Stimulated activated CD8-positive, alpha-beta memory T cell treated with anti-CD3 and anti-CD28 coated beads, Interleukin-4, amount 100 ng/mL, for 1 hour (primary cell): ENCODE measurements at places on chromosomes 2 and 18.

DNA sequence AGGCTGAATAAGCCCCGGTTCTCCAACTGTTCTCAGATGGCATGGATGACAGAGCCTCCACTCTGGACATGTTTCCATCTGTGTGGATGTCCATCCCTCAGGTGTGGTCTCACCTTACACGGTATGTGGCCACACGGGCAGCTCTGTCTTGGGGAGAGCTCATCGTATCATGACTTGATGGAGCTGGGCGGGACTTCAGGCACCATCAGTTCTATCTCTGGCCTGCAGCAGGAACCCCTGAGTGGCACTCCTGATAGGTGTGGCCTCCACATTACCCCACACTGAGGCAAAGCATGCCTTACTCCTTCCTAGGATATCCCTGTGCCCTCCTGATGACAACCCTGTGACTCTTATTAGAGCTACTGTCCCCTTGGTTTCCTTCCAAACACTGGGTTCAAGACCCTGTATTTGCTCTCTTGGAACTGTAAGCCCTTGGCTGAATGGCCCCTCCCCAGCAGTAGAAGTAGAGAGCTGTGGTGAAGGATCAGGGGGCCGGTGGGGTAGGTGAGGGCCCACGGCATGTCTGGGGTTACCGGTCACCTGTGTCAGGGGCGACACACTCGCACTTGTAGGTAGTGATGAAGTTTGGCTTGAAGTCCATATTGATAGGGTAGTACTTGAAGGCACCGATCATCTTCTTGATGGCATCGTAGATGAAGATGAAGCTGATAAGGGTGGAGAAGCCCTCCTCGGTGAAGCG lies 48.2 kb downstream of the MTHFD2 start:
- no peak for DNase-seq

- DNase-seq = no peak
Observed at GRCh38 chr2:41934329-41934958, 113.4 kb upstream of the PKDCC start.

- no peak for DNase-seq
Observed at GRCh38 chr2:21866316-21866715, 742.5 kb downstream of the TDRD15 start.

DNA sequence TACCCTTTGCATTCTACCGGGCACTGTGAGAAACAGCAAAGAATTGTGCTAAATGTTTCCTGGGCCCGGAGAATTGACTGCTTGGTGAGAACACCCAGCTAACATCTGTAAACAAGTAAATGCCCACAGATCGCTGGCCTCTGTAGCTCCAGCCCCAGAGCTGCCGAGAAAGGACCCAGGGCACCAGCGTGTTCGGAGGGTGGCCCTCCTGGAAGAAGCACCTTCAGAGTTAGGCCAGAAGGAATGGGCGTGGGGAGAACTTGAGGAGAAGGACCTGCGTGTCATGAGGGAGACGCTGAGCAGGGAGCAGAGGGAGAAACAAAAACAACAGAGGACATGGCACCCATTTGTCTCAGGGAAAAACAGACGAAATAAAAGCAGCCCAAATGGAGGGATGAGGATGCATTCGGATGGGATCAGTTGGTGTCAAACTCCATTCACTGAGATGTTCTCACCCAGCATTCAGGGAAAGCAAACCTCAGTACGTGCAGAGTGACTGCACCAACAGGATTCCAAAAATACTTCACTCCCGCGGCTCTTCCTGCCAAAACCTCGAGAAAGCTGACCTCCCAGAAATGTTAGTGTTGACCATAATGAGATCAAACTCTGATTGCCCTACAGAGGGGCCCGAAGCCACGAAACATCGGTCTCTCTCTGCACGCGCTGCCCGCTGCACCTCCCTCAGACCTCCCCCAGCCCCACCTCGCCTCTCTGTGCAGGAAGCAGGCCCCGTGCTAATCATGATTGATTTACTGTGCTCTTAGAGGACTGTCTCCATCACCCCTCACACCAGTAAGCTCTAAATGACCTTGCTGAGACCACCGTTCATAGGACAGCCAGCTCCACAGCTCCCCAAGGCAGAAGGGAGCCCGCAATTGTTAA lies 376.3 kb upstream of the SALL3 start:
- no peak for DNase-seq

DNA sequence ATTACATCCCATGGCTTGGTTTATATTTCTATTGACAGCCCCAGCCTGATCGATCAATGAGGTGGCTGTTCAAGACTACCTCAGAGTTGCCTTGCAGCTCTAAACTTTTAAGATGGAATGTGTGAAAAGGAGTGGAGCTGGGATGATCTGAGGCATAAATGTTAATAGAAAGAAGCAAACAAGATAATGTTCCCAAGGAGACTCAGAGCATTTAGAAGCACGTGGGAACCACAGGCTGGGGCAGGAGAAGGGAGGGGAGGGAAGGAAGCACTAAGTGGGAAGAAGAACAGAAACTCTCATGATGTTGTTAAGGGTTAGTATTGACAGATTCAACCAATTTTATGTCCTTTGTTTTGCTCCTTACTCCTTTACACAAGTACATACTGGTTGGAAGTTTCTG lies 28.8 kb upstream of the LRATD1 start:
- DNase-seq = no peak

DNA sequence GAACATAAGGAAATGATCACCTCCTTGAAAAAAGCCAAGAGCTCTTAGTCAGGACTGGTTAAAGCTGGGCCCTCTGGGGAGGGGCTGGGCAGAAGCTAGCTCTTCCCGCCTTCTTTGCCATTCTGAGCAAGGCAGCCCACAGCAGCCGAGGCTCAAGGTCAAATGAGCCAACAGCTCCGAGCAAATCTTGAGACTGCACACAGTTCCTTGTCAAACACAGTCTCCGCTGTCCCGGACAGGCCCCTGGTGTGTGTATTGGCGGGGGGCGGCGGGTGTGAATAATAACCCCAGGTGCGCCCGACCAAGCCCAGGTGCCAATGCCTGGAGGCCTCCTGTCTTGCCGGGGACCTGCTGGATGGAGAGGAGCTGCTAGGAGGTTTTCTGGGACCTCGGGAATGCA lies 46.4 kb upstream of the ACAA2 start:
- DNase-seq = no peak

- DNase-seq = no peak
Observed at GRCh38 chr2:162243294-162243693, at the start of gene FAP. FAP (minus strand) TSS chr2:162243445; CDS start chr2:162243327, 118 bp downstream.

DNA sequence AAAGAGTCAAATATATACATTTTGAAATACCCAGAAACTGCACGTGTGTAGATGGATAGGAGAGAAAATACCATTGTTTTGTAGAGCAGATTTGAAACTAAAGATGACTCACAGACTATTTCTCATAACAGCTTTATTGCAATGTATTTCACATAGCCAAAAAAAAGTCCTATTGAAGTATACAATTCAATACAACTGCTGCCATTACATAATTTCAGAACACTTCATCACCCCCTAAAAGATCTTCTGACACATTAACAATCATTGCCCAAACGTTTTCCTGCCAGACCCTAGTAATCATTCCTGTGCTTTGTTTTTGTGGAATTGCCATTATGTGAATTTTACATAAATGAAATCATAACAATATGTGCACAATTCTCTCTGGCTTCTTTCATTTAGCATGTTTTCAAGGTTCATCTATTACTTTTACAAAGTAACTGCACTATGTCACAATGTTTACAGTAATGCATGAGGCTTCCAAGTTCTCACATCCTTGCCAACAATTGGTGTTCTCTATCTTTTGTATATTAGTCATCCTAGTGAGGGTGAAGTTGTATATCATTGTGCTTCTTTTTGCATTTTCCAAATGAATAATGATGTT lies 378.6 kb upstream of the CWC22 start:
- DNase-seq = no peak

DNA sequence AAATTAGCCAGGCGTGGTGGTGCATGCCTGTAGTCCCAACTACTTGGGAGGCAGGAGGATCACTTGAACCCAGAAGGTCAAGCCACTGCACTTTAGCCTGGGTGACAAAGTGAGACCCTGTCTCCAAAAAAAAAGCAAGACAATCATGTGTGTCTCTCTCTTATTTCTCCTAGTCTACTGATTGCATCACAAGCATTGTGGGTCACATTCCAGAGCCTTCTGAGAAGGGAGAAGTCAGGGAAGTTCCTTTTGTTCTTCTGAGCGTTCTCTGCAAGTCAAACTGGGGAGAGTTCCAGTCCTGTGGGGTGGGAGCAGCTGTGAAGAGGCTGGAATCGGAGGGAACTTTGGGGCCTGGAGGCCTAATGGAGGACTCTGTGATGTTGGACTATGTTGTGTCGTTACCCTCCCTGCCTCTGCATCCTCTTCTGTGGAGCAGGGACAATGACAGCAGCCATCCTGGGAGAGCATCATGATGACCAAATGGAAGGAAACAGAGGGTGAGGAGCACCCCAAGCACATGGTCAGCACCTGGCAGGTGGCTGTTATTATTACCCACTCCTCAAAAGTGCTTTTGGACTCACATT lies 115.4 kb downstream of the MRO start:
- DNase-seq = no peak

- no peak for DNase-seq
Observed at GRCh38 chr2:238160206-238161129, 1.7 kb downstream of the ERFE start.

DNA sequence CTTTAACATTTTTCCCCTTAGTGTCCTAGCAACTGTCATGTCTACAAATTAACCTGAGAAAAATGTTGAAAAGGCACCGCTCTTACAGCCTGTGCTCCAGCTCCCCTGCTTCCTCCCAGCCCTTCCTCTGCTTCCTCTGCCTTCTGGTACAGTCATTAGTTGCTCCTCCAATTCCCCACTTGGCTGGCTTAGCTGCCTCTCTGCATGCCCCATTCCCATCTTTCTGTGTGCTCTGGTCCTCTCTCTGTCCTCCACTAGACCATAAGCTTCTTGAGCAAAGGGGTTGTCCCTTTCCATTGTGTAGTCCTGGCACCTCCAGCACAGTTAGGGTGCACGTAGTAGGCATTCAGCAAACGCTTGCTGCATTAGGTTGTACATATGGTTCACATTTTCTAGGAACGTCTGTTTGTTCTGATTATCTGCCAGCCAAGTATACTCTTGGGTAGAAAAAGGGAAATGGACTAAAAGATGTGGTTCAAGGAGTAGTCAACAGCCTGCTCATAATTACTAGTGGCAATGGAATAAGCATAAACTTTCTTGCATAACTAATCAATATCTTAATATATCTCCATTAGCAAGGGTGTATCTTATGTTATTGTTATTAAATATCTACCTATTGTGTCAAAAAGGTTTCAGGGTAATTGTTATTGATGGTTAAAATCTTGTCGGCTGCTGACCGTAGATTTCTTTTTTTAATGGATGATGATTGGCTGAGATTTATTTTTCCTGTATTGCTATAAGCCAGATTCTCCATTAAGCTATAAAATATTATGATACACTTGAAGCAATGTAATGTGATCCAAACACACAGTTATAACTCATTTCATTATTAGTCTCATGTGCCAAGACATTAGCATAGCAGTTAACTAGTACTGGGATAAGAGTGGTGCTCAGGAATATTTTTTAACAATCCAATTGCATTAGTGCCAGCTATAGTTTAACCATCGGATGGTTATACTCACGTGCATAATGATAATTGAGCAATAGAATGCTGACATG lies 340.1 kb downstream of the SLC4A3 start:
- DNase-seq = no peak

DNA sequence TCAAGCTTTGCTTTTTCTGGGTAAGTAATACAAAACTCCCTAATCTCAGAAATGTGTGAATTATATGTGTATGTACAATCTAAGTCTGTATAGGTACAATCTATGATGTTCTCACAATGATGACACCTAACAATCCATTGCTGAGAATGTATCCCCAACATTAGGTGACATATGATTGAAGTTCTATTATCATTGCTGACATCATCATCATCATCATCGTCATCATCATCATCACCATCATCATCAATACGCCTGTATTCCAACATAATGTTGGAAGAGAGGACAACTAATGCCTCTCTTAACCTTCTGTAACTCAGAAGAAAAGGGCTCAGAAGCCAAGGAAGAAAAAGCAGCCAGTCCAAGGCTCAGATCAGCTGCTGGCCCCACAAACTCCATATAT lies 84.2 kb upstream of the FBXO11 start:
- DNase-seq = no peak

GRCh38 chr2:118032169-118033013 lies 18.5 kb upstream of the CCDC93 start:
- DNase-seq = no peak

DNA sequence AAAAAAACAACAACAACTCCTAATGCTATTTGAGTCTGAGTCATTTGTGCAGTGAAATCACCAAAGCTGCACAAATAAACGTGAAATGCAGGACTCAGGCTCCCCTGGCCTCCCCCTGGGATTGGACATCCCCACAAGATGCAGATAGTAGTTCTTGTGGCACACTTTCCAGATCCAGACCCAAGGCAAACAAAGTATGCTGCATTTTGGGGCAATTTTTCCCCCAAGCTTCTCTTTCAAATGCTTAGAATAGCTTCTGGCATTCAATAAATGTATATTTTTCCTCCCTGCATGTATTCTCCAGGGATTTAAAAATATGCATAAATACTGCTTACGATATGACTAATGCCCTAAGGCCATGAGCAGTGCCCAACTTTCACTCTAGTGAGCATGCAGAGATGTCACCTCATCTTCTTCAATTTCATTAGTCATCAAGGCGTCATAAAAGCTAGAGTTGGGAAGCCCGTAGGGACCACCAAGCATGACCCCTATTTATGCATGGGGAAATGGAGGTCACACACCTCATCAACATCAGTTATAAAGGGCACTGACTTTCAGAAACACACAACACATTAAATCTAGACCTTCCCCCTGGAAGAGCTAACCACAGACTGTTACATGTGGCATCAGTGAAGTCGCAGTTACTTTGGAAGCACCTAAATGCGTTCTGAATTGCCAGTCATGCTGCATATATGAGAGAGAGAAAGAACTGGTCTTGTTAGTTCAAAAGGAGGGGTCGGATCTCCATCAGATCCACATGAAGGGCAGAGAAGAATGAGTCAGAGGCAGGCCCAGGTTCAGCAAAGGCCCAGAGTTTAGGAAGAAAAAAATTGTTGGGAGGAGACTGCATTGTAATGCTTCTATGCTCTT lies 374.1 kb downstream of the LPIN1 start:
- DNase-seq = no peak

DNA sequence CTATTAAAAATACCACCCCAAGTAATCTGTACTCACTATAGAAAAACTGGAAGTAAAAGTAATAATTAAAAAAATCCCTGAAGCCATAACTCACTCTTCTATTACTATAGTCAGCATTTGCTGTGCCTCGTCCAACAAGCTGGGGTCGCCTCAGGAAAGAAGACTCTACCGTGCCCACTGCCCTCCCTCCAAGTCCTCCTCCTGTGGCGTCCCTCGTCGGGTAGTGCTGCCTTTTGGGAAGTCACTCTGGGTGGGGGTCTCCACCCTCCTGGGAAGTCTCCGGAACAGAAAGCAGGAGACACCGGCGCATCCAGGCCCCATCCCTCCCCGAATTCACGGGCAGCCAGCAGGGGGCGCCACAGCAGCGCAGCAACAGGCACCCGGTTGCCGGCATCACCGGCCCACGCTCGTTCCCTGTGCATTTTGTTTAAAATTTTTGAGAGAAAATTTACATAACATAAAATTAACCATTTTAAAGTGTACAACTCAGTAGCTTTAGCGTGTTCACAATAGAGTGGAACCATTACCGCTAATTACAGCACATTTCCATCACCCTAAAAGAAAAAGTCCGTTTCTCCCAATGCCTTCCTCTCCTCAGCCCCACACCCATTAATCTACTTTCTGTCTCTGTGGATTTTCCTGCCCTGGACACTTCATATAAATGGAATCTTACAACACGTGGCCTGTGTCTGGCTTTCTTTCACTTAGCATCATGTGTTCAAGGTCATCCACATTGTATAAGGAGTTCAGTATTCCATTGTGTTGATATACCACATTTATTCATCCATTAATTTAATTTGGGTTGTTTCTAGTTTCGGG lies 62.2 kb downstream of the ADNP2 start:
- DNase-seq = peak; percentile 28
